CD4-positive, alpha-beta T cell treated with Interleukin-2 at 100 ng/mL for 4 hours (primary cell): ENCODE measurements at places on chromosomes 7 and 10.

GRCh38 chr7:140153666-140154161, 23.1 kb downstream of the KDM7A start:
- no peak for DNase-seq

DNA sequence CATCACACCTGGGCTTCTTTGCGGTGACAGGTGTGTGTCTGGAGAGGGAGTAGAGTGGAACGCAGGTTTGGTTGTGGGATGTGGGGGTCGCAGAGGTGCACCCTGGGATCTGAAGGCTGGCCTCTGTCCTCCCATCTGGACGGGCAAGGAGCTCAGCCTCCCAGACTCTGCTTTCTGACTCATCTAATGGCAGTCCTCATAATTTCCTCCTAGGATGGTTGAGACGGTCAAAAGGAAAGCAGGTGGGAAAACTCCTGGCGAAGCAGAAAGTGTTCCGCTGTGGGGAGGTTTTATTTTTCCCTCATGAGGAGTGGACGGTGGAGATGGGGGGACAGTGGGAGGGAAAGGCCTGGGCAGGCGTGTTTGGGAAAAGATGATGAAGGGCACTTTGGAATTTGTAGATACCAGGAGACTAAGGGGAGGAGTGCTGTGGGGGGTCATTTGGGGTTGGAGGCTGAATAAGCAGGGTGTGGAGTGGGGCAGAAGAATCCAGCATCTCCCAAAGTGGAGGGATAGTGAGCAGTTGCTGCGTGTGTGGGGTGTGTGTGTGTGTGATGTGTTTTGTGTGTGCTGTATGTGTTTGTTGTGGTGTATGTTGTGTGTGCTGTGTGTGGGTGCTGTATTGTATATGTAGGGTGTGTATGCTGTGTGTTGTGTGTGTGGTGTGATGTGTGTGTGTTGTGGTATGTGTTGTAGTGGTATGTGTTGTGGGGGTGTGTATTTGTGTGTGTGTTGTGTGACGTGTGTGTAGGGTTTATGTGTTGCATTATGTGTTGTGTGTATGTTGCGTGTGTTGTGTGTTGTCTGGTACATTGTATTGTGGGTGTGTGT, 97.2 kb upstream of the PODXL start:
- DNase-seq, result no peak

GRCh38 chr7:133940368-133940767, 186.8 kb upstream of the LRGUK start:
- no peak for DNase-seq

- DNase-seq, result peak; percentile 26
Measured at GRCh38 chr10:78973901-78974616, 94.7 kb upstream of the ZMIZ1 start.

GRCh38 chr7:28607855-28608193, 195.5 kb downstream of the CREB5 start:
- no peak for DNase-seq

- no peak for DNase-seq
Measured at GRCh38 chr10:5892007-5892406, 2.0 kb downstream of the FBH1 start.

- no peak for DNase-seq
Measured at GRCh38 chr10:33801705-33802104, 467.2 kb upstream of the NRP1 start.

- DNase-seq, result no peak
Measured at GRCh38 chr7:127821146-127821545, 169.2 kb downstream of the SND1 start.

DNA sequence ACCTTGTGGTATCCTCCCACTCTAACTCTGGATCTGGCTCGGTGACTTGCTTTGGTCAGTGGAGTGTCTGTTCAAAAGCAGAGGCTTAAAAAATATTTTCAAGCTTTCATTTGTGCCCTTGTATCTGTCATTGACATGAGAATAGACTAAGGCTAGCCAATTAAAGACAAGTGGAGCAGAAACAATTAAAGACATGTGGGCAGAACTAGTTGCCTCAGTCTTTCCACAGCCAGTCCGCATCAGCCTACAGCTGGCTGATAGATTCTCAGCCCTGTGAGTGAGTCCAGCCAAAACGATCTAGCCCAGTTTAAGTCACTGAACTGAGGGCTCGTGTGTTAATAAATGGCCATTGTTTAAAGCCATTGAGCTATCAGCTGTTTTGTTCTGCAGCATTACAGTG, 185.2 kb upstream of the DGKB start:
- DNase-seq, result no peak

DNA sequence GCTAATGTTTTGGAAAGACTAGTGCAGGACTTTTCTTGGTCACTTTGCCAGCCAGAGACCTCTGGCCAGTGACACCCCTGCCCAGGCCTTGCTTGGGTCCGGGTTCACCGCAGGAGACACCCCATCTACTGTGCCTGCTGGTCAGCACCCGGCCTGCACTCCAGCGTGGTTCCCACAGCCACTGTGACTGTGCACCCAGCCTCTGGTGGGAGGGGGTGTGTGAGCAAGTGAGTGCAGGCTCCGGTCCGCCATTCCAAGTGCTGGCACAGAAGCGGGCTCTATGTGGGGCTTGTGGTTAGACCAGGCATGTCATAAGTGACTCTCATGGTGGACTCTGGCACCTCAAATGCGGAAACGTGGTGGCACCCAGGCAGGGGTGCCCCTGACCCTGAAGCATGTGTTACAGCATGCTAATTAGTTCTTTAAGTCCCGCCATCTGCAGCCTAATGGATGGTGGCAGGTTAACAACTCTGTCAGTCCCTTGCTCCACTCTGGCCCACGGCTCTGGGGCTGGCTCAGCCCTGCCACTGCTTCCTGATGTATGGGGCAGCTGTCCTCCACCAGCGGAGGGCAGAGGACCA, 311.9 kb upstream of the HGF start:
- no peak for DNase-seq

DNA sequence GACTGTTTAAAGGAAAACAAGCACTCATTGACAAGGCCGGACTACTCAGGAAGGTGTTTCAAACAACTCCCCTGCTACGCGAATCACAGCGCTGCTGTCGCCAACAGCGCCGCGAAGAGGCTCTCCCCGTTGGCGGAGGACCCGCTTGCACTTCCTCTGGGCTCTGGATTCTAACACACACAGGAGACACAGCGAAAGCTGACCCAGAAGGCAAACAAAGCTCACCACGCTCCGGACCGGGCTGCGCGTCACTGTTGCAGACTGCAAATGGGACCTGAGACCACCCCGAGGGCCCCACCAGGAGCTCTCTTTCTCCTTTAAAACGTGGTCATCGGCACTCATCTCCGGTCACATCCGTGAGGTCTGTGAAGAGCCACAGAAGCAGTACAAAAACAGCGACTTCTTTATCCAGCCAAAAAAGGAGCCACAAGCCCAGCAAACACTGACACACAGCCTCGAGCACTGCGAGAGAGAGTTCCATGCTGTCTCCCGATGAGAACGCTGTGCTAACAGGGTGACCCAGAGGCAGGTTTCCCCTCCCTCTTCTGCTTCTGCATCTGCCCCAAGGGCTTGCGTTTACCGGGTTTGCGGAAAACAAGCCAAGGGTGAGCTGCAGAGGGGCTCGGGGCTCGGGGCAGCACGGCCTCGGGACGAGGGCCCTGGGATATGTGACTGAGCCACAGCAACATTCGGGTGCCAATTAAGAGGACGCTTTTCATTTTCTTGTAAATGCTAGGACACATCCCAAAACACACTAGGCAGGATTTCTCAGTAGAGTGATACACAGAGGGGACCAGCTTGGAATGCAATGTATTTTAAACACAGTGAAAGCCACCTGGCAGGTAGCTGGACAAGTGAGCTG, 41.3 kb downstream of the AMZ1 start:
- no peak for DNase-seq

DNA sequence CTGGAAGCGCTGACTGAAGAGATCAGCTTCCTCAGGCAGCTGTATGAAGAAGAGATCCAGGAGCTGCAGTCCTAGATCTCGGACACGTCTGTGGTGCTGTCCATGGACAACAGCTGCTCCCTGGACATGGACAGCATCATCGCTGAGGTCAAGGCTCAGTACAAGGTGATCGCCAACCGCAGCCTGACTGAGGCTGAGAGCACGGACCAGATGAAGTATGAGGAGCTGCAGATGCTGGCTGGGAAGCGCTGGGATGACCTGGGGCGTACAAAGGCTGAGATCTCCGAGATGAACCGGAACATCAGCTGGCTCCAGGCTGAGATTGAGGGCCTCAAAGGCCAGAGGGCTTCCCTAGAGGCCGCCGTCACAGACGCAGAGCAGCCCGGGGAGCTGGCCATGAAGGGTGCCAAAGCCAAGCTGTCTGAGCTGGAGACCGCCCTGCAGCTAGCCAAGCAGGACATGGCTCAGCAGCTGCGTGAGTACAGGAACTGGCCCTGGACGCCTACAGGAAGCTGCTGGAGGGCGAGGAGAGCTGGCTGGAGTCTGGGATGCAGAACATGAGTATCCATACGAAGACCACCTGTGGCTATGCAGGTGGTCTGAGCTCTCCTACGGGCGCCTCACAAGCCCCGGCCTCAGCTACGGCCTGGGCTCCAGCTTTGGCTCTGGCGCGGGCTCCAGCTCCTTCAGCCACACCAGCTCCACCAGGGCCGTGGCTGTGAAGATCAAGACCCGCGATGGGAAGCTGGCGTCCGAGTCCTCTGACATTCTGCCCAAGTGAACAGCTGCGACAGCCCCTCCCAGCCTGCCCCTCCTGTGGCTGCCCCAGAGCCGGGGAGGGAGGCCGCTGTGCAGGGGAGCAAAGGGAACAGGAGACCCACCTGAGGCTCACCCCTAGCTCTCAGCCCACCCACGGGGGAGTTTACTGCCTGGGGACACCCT, 24.9 kb upstream of the AMPH start:
- DNase-seq, result no peak

- no peak for DNase-seq
Measured at GRCh38 chr10:102004376-102004775, 51.6 kb downstream of the ARMH3 start.

- no peak for DNase-seq
Measured at GRCh38 chr10:26821699-26822570, 38.8 kb downstream of the ABI1 start.

DNA sequence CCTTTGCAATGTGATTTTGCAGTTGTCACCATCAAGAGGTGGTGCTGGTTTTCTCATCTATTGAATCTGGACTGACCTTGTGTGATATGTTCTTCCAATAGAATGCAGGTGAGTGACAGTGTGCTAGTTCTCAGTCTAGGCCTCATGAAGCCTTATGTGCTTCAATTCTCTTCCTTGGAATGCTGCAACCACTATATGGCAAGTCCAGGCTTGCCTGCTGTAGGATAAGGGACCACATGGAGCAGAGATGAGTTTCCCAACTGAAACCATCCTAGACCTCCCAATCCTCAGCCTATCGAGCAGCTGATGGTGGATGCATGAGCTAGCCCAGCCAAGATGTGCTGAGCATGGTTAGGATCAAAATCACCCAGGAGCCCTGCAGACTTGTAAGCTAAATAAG, 32.6 kb upstream of the ARHGAP21 start:
- DNase-seq, result no peak

GRCh38 chr10:108708363-108708762, 1214.9 kb downstream of the XPNPEP1 start:
- DNase-seq, result no peak

- DNase-seq, result no peak
Measured at GRCh38 chr10:33808475-33808874, 474.0 kb upstream of the NRP1 start.

- no peak for DNase-seq
Measured at GRCh38 chr7:44313621-44314031, 11.8 kb downstream of the CAMK2B start.

DNA sequence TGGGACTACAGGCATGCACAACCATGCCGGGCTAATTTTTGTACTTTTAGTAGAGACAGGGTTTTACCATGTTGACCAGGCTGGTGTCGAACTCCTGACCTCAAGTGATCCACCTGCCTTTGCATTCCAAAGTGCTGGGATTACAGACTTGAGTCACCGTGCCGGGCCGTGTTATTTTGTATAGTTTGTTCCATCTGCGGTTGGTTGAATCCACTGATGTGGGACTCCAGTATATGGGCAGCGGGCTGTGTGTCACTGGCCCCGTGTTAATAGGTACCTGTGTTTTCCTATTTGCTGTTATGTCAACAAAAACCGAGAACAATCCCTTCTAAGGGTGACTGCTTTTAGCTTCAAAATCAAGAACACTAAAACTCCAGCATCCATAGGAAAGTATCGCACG, 297.6 kb upstream of the PITRM1 start:
- no peak for DNase-seq

- no peak for DNase-seq
Measured at GRCh38 chr10:118729200-118729599, 25.6 kb downstream of the CACUL1 start.

DNA sequence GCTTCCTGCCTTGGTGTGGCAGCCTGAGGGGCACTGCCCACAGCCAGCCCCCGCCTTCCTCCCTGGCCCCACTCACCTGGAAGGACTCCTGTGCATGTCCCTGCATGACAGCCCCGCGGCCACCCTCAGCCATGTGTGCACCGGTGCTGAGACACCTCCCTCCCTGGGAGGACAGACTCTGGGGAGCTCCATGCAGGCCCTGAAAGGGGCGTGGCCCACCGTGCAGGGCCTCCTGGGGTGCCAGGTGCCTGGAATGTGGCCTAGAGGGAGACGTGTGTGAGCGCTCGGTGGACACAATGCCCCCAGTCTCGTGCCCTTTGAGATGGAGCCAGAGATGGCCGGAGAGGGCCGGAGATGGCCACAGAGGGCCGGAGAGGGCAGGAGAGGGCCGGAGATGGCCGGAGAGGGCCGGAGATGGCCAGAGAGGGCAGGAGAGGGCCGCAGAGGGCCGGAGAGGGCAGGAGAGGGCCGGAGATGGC, 59.1 kb upstream of the PPP2R2D start:
- no peak for DNase-seq

- no peak for DNase-seq
Measured at GRCh38 chr7:26179422-26179821, 21.1 kb downstream of the HNRNPA2B1 start.

GRCh38 chr10:49549640-49550346, 10.9 kb upstream of the ERCC6 start:
- no peak for DNase-seq

GRCh38 chr10:49015700-49016099, 76.1 kb upstream of the LRRC18 start:
- DNase-seq, result no peak

GRCh38 chr10:43574906-43575305, 490 bp upstream of the ZNF239 start:
- no peak for DNase-seq
